ENCODE measurements at places on chromosomes 1 and 21.

GRCh38 chr1:234581063-234581714, 28.8 kb downstream of the IRF2BP2 start:
- no peak for DNase-seq

- no peak for DNase-seq
Measured at GRCh38 chr1:8862528-8862927, 16.0 kb downstream of the ENO1 start.

DNA sequence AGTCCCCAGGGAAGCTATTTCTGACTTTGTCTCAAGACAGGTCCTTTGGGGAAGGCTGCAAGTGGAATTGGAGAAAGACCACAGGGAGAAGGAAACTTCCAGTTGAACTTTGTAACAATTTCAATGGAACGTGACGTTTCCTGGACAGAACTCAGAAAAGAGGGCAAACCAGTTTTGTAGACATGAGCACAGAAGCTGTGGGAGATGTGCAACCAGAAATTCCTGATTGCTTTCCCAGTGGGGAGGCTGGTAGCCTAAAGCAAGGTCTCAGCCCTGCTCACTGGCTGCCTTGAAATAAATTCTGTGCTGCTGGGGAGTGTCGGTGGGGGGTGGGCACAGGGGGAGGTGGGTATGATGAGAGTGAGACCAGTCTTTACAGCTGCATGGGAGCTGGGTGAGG, 1206.7 kb upstream of the ADGRL2 start:
- DNase-seq, result no peak

DNA sequence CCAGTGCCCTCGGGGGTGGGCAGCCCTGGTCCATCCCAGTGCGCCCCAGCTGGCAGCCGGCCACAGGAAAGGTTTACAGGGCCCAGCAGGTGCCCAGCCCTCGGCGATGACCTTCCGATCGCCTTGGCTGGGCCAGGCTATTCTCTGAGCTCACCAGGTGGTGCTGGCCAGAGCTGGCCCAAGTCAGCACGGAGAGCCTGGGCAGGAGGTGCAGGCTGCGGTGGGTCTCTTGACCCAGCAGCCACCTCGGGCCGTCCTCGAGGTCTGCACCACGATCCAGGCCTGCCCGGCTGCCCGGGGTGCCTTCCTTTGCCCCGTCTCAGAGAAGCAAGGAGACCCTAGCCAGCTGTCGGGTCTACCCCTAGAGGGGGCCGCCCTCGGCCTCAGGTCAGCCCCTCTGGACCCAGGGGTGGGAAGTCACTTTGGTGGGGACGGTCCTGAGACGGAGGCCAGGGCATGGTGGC, 370 bp downstream of the PERM1 start:
- no peak for DNase-seq

DNA sequence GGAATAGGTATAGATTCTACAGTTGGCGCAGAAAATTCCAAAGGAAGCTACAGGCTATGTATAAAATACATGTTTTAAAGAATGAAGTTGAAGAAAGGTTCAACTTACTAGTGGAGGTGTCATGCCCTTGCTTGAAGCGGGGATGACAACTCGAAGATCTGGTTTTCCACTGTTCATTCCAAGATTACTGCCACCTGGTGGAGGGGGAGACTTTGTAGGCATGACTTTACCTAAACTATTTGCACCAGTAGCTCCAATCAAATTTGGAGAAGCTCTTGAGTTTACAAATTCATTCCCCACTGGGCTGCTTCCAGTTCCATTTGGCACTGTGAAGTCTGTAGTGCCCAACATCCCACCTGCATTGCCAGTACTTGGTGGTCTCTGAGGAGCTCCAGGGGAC, 81.7 kb downstream of the AXDND1 start:
- DNase-seq, result no peak

Data from stimulated activated CD8-positive, alpha-beta memory T cell treated with anti-CD3 and anti-CD28 coated beads, Interleukin-15, amount 100 ng/mL, for 4 hours (primary cell).